ENCODE measurements at places on chromosomes 5 and 9.

- no peak for DNase-seq
These were observed 183.5 kb downstream of the SNX18 start for GRCh38 chr5:54700986-54701578.

- DNase-seq = no peak
These were observed 597 bp upstream of the TMEM250 start for GRCh38 chr9:136119061-136119882.

DNA sequence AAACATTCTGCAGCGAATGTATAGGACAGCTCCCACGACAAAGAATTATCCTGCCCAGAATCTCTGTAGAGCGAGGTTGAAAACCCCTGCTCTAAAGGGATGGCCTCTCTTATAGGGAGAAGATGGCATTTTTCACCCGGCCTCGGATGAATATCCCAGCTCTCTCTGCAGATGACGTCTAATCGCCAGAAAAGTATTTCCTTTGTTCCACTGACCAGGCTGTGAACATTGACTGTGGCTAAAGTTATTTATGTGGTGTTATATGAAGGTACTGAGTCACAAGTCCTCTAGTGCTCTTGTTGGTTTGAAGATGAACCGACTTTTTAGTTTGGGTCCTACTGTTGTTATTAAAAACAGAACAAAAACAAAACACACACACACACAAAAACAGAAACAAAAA is 17.4 kb upstream of the RARS1 start:
- no peak for DNase-seq

GRCh38 chr9:112896131-112896530 is 5.5 kb upstream of the SLC46A2 start:
- no peak for DNase-seq

DNA sequence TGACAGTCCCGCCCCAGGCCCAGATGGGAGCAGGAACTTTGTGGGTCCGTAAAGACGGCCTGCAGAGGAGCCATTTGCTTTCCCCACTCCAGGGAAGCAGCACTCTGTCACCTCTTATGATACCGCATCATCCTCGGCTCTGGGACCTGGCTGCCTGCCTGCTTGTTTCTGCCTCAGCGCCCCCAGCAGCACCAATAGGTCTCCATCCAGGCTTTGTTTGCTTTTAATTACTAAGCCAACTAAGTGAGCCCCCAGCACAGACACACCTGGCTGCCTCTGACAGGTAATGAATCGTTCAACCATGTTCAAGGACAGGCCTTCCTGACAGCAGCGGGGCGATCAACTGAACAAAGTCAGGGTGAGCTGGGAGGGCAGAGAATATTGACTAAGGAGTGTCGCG is 141.4 kb downstream of the C5orf15 start:
- no peak for DNase-seq

All from CMK (cell line).